Cardiac septum (tissue), 1 donor: ENCODE measurements at places on chromosomes 16 and 17. TPM values are rescaled to one million over a fixed set of nuclear protein-coding genes. Genes with fewer than 3 reads are reported as not detected.

The CSF3 gene
- total RNA-seq = not detected

The NUDT7 gene
- total RNA-seq = 46.8 TPM

The MMP15 gene
- 53.5 TPM for total RNA-seq

The CCDC92B gene
- 0.13 TPM for total RNA-seq

The KRTAP1-5 gene
- not detected for total RNA-seq

The EVPL gene
- 0.05 TPM for total RNA-seq

The DUS2 gene
- total RNA-seq = 6.4 TPM

The LRRC46 gene
- total RNA-seq = 0.27 TPM

The TBC1D3G gene
- not detected for total RNA-seq

The TMEM88 gene
- 14.7 TPM for total RNA-seq

The PLLP gene
- total RNA-seq = 1.2 TPM

The BAHCC1 gene
- 13.5 TPM for total RNA-seq

The CCL8 gene
- 1.9 TPM for total RNA-seq

The TK1 gene
- total RNA-seq = 1.2 TPM

The GFER gene
- total RNA-seq = 25.5 TPM

The KRT27 gene
- total RNA-seq = not detected

The KRTAP4-1 gene
- total RNA-seq = not detected

The SLC13A2 gene
- total RNA-seq = not detected

The BRIP1 gene
- 0.11 TPM for total RNA-seq

The TEX19 gene
- total RNA-seq = not detected

The SLC6A2 gene
- not detected for total RNA-seq

The IRX5 gene
- 15.4 TPM for total RNA-seq

The BEAN1 gene
- total RNA-seq = 2.8 TPM

The SLFN14 gene
- 0.08 TPM for total RNA-seq

The TBX21 gene
- total RNA-seq = 0.30 TPM

The CHAD gene
- total RNA-seq = 0.30 TPM

The NSRP1 gene
- 35.7 TPM for total RNA-seq

The SOX9 gene
- 24.0 TPM for total RNA-seq

The ZFHX3 gene
- 15.7 TPM for total RNA-seq

The RUNDC3A gene
- 0.97 TPM for total RNA-seq

The HLF gene
- total RNA-seq = 9.8 TPM

The TPSG1 gene
- total RNA-seq = not detected
